ENCODE measurements at places on chromosomes 6 and 20. TPM values are rescaled to one million over a fixed set of nuclear protein-coding genes. Genes with fewer than 3 reads are reported as not detected.

DNA sequence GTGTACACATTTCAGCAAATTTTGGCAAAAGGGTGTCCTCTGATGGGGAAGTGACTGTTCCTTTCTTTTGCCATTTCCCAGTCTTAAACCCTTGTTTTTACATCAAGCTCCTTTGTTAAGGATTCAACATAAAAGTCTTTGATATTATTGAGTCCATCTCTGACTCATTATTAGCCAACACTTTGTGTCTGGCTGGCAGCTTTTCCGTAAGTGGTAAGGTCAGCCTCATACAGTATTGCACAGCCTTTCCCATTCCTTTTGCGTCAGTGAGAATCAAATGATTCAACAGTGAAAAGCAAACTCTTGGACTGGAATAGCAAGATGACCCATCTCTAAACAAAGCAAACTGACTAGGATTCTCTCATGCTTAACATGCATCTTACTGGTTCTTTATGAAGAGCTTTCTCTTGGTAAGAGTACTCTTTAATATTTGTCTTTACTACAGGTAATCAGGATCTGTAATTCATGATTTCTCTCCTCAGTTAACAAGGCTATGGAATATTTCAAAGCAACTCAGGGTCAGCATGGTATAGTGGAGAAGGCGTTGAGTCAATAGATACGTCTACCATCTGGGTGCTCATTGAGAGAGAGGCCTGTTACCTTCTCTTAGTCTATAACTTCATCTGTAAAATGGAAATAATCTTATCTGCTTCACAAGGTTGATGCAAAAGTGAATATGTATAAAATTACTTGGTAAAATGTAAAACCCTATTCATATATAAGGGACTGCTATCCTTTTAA, 183.6 kb downstream of the PRL start:
- H3K27ac ChIP-seq: no peak overlapping the region
- H3K36me3 ChIP-seq: no peaks in the 10 kb centered on the region
- no peak overlapping the region for H3K4me3 ChIP-seq
- no peaks in the 10 kb centered on the region for H3K4me1 ChIP-seq
- no peak for DNase-seq

- no peak for DNase-seq
- no peaks in the 10 kb centered on the region for H3K4me1 ChIP-seq
- no peak overlapping the region for H3K4me3 ChIP-seq
These were observed 52.2 kb downstream of the ZMYND8 start for GRCh38 chr20:47304287-47304686.

Gene GINM1
- total RNA-seq: 22.0 TPM

DNA sequence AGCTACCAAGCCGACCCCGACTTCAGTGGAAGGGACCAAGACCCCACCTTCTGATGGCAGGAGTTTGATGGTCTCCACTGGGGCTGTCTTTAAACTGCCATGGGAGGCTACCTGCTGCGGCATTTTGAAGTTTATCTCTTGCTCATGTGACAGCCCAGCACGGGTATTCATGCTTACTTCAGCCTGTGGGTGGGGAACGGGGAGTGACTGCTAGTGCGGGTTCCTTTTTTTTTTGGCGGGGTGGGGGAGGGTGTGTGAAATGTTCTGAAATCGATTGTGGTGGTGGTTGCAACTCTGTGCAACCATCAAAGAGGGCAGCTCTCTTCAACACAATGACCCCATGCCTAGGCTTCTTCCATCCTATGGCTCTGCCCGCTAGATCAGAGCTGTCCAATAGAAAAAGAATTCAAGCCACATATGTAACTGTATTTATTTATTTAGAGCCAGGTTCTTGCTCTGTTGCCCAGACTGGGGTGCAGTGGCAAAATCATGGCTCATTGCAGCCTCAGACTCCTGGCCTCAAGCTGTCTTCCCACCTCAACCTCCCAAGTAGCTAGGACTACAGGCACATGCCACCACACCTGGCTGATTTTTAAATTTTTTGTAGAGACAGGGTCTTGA, 53.7 kb downstream of the PPP1R16B start:
- H3K27ac ChIP-seq: no peak overlapping the region
- H3K27me3 ChIP-seq: no peaks in the 10 kb centered on the region
- no peaks in the 10 kb centered on the region for H3K4me1 ChIP-seq
- no peaks in the 10 kb centered on the region for H3K36me3 ChIP-seq

DNA sequence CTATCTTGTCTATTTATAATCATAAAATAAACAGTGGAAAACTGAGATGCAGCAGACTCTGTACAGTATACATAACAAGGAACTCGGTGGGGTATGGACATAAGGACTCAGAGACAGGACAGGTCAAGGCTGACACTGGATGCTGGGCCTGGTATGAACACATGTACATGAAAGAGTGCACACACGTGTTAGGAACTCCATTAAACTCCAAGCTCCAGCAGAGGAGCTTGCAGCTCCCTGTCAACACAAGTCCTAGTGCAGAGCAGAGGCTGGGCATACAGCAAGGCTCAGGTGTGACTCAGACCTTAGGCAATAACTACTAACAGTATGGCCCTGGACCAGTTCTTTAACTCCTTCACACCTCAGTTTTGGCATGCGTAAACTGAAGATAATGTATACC, 17.1 kb downstream of the NAPB start:
- H3K4me1 ChIP-seq: no peaks in the 10 kb centered on the region
- no peak for DNase-seq
- no peak overlapping the region for H3K27ac ChIP-seq
- no peaks in the 10 kb centered on the region for H3K27me3 ChIP-seq
- no peak overlapping the region for H3K4me3 ChIP-seq

- DNase-seq: no peak
- H3K27me3 ChIP-seq: no peaks in the 10 kb centered on the region
- no peaks in the 10 kb centered on the region for H3K36me3 ChIP-seq
- no peaks in the 10 kb centered on the region for H3K4me1 ChIP-seq
- no peak overlapping the region for H3K4me3 ChIP-seq
These were observed 50.9 kb downstream of the PLCB4 start for GRCh38 chr20:9119776-9120175.

Gene PACSIN1
- total RNA-seq: 0.26 TPM

DNA sequence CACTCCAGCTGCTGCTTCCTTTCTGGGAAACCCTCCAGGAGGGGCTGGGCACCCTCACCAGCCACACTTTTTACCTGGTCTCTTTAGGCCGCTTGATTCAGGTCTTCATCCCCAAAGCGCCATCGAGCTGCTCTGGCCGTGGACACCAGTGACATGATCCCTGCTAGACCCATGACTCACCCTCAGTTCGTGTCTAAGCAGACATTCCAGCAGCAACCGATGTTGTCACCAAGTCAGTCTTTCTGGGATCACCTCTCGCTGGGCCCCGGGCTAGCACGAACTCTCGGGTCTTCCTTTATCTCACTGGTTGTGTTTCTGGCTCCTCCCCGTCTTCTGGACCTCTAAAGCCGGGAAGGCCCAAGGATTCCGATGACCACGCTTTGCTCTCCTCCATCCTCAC, 43.0 kb upstream of the GPR31 start:
- H3K27ac ChIP-seq: no peak overlapping the region
- no peak overlapping the region for H3K4me3 ChIP-seq
- H3K27me3 ChIP-seq: no peaks in the 10 kb centered on the region
- H3K36me3 ChIP-seq: no peaks in the 10 kb centered on the region
- no peak for DNase-seq

DNA sequence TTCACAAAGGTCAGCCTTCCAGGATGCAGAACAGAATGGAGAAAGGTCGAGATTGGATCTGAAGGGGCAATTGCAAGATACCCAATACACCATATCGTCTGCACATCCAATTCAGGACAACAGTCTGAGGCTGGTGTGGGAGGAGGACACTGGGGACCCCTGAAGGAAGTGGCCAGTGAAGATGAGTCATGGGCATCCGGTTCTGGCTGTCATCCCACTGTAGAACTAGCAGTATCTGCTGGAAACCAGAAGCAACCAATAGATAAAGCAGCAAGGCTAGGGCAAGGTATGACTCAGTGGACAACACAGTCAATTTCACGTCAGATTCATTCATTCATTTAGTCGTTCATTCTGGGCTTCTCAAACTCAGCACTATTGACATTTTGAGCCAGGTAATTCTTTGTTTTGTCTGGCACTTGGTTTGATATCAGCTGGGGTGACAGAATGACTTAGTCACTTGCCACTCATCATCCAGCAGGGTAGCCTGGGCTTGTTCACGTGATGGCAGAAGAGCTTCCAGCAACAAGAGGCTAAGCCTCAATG, 30.3 kb upstream of the SHLD1 start:
- H3K27ac ChIP-seq: no peak overlapping the region
- H3K4me1 ChIP-seq: peaks cover 18% of the 10 kb centered on the region
- H3K27me3 ChIP-seq: no peaks in the 10 kb centered on the region
- no peak overlapping the region for H3K4me3 ChIP-seq
- H3K36me3 ChIP-seq: no peaks in the 10 kb centered on the region

- no peaks in the 10 kb centered on the region for H3K36me3 ChIP-seq
- H3K27me3 ChIP-seq: no peaks in the 10 kb centered on the region
- H3K4me3 ChIP-seq: no peak overlapping the region
- peak; percentile 35 for DNase-seq
These were observed 24.8 kb upstream of the SPDEF start for GRCh38 chr6:34580707-34581560.

- H3K36me3 ChIP-seq: no peaks in the 10 kb centered on the region
- no peak overlapping the region for H3K27ac ChIP-seq
- no peaks in the 10 kb centered on the region for H3K4me1 ChIP-seq
These were observed 113.1 kb downstream of the BMP7 start for GRCh38 chr20:57153238-57153905.

GRCh38 chr6:134065706-134066105, 13.3 kb upstream of the SLC2A12 start:
- no peaks in the 10 kb centered on the region for H3K4me1 ChIP-seq
- no peak overlapping the region for H3K4me3 ChIP-seq
- DNase-seq: no peak
- no peak overlapping the region for H3K27ac ChIP-seq

DNA sequence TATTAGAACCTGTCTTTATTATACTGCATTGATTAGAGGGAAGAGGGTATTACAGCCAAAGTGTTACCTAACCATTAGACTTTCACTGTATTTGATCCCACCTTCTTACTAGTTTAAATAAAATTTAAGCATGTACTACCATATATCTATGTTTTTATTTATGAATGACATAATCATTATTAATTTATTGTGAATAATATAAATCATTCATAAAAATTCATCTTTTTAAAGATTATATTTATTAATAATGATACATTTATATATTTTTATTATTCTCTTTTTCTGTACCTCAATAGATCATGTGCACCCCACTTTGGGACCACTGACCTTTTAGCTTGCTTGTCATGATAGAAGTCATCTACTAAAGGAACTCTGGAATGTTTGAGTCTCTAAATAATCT, 223.5 kb upstream of the MARCKS start:
- H3K27ac ChIP-seq: no peak overlapping the region
- no peaks in the 10 kb centered on the region for H3K36me3 ChIP-seq
- no peak overlapping the region for H3K4me3 ChIP-seq
- no peaks in the 10 kb centered on the region for H3K27me3 ChIP-seq

DNA sequence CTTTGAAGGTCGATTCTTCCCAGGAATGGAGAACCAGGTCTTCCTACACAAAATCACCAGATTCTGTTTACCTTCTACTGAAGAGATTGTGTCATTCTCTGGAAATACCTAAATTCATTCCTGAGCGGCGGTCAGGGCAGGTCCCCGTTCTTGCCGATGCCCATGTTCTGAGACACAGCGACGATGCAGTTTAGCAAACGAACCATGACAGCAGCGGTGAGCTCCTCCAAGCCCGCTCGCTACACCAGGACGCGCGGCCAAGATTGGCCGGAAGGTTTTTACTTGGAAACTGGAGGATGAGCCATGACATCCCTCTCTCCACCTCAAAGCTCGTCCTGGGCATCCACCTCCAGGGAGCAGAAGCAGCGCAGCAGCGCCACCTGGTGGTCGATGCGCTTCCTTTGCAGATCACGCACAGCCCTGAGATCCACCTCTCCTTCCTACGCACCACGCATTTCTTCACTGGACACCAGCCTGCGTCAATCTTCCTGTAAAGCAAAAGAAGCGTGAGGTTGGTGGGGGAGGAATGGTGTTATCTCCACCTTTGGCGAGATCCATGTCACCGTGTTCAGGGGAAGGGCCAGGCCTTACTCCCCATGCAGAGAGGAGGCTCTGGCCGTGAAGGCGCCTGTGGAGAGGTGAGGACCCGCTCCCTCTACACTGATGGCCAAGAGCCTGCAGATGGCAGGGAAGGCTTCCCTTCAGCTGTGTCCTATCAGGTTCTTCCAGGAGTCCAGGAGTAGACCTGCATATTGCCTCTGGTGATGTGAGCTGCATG, 9.9 kb upstream of the HLA-B start:
- no peaks in the 10 kb centered on the region for H3K27me3 ChIP-seq
- DNase-seq: peak; percentile 88
- H3K4me1 ChIP-seq: no peaks in the 10 kb centered on the region
- H3K4me3 ChIP-seq: peak overlapping the region; percentile 43
- no peak overlapping the region for H3K27ac ChIP-seq
